ENCODE measurements at places on chromosomes 1 and 21.

DNA sequence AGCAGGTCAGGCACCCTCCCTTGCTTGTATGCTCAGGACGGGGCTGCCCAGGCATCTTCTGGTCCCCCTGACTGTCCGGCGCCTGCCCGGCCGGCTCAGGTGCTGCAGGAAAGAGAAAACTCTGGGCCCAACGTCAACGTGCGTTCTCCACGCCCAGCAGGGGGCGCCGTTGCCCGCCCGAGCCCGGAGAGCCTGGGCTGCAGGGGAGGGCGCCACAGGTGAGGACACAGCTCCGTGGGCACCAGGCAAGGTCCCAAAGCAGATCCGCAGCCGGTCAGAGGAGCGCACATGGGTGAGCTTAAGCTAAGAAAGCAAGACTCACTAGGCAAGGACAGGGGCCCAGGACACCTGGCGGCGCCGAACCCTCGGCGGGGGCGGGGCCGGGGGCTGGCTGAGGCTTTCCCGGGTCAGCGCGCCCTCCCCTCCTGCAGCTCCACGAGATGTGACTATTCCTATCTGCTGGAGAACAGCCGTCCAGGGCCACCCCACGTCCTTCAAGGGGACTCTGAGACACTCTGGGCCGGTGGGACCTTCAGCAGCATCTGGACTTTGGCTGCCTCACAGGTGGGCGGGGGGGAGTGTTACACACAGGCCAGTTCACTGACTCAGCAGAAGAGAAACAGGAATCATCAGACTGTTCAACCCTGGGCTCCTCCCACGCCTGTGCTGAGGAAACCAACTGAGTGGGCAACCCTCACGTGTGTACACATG lies 29.3 kb downstream of the KRTAP10-1 start:
- peak; percentile 87 for DNase-seq

DNA sequence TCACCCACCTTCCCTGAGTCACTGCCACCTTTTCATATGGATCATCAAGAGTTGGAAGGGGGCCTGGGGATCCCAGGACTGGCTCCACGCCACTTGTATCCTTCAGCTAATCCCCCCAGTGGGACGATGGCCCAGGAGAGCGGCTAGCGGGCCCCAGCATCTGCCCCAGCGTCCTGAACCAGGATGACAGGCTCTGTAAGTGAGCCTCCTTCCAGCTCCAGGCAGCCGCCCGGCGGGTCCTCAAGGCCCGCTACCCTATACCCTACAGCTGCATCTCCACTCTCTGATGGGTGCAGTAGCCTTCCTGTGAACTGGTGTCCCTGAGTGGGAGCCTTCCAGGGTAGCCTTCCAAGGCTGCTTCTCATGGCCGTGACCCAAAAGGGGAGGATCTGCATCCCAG lies 183.1 kb downstream of the ATG4C start:
- DNase-seq: no peak

DNA sequence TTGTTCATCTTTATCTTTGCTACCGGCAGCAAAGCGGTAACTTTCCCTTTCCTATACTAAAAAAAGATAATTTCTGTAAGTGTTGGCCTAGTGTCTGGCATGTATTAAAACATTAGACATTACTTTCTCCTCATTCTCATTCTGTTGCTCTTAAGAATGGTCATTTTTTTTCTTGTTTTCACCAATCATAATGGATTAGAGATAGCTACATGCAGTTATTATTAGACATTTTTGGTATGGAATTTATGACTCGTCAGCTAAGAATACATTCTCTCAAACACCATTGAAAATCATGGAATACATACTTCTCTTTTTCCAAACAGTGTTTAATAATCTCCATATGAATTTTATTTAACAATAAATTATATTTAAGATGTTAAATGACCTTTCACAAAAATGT lies 1154.6 kb downstream of the BRINP3 start:
- DNase-seq: no peak

DNA sequence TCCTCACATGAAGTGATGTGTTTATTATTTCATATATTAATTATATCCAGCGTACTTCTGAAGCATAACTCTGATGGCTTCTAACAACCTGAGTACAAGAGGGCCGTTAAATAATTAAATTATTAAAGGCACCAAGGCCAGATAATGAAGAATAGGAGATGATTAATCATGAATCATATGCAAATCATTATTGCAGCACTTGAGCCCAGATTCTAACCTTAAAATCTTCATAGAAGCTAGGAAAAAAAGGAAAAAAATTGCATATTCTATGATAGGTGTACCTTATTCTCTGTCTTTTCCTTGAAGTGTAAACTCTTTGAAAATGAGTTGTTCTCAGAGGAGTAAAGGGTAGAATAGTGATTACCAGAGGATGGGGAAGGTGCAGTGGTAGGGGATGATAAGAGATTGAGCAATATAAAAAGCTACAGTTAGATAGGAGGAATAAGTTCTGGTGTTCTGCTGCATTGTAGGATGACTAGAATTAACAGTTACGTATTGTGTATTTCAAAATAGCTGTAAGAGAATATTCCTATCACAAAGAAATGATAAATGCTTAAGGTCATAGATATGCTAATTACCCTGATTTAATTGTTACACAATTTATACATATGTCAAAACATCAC lies 51.1 kb downstream of the SWT1 start:
- no peak for DNase-seq

- no peak for DNase-seq
These were observed 54.5 kb downstream of the ATP5PO start for GRCh38 chr21:33861125-33861524.

- DNase-seq: no peak
These were observed 9.6 kb downstream of the P3H1 start for GRCh38 chr1:42756956-42757891.

DNA sequence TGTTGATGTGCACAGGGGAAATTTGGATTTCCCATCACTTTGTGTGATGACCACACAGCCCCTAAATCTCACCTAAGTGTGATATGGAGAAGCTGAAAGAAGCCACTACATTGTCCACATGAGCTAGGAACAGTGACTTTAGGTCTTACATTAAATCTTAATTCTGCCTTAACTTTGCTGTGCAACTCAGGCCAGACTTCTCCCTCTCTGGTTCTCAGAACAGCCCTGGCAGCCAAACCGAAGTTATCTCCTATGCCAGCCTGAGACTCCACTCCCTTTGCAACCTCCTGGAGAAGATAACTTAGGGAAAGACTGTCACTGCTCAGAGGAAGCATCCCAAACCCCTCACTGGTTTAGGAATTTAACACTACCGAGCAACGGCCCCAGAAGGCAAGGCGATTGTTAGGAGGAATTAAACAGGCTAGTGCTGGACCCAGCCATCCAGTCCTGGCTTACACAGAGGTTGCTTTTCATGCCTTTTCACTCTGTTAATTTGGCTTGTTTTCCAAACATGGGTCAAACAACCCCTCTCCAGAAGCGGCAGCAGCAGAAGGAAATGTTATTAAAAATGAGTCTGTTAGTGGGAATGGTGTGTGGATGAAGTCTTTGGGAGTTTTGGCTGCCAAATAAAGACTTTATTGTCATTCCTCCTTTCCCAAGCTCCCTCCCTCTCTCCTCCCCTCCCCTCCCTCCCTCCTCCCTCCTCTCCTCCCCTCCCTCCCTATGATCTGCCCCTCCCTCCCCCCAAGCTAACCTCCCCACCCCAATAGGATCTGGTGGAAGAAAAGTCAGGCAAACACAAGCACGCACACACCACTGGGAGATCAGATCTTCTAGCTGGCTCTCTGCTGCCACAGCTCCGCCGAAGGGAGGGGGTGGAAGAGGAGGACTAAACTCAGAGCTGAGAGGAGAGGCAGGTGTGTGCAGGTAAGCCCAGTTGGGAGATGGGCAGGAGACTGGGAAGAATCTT lies at the start of gene PRELP:
TSS of gene PRELP (plus strand) at position 795 of the 970 bp plus-strand sequence. CDS start 7,379 bp downstream, outside the sequence.
- no peak for DNase-seq
